Activated CD8-positive, alpha-beta T cell treated with anti-CD3 and anti-CD28 coated beads, Interleukin-2, amount 10 ng/mL, durations not matched to agents 7 days and 5 days (primary cell): ENCODE measurements at places on chromosomes 7 and 10. TPM values are rescaled to one million over a fixed set of nuclear protein-coding genes. Genes with fewer than 3 reads are reported as not detected.

The NKX1-2 gene
- not detected for total RNA-seq

The MACROH2A2 gene
- total RNA-seq, result 6.2 TPM

The DRGX gene
- not detected for total RNA-seq

The SEMA3A gene
- total RNA-seq, result 2.0 TPM

The AUTS2 gene
- total RNA-seq, result 16.3 TPM

The SMO gene
- total RNA-seq, result not detected

The CASD1 gene
- total RNA-seq, result 13.8 TPM

The LIPJ gene
- not detected for total RNA-seq

The DGKB gene
- not detected for total RNA-seq
